ENCODE measurements at places on chromosomes 4 and X.

GRCh38 chr4:153448003-153448731 lies 18.0 kb upstream of the TMEM131L start:
- peak; percentile 30 for DNase-seq

- DNase-seq = no peak
Measured at GRCh38 chr4:93605163-93605562, 223.4 kb upstream of the ATOH1 start.

DNA sequence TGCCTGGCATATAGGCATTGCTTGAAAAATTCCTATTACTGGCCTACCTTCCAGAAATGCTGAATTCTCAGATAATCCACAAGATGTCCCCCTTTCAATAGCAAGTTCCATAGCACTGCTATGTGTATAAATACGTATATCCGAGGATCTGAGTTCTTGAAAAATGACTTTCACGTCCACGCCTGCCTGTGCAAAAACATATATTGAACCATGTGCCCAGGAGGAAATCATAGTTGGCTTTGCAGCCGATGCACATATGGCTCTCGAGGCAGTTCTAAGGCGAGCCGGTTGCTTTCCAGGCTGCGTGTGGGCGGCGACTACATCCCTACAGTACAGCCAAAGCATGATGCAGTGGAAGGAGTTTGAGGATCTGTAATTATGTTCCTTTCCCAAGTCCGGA lies 55.4 kb upstream of the ESX1 start:
- peak; percentile 42 for DNase-seq

GRCh38 chr4:151434183-151434860 lies 25.3 kb downstream of the FHIP1A start:
- DNase-seq = peak; percentile 67

- no peak for DNase-seq
Measured at GRCh38 chrX:150203248-150203645, 159.9 kb upstream of the MAMLD1 start.

DNA sequence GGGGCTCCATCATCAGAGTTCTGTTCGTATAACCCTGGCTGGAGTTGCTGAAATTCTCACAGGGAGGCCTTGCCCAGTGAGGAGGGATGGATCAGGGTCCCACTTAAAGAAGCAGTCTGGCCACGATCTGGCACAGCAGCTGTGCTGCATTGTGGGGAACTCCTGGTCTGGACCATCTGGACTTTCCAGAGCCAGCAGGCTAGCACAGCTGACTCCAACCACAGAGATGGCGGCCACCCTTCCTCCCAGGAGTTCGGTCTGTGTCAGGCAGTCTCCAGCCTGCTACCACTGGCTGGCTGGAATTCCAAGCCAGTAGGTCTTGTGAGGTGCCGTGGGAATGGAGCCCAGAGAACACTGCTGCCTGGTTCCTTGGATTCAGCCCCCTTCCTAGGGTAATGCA lies 62.0 kb downstream of the SLAIN2 start:
- DNase-seq = no peak

- no peak for DNase-seq
Measured at GRCh38 chrX:7318241-7318640, 170.3 kb upstream of the PUDP start.

DNA sequence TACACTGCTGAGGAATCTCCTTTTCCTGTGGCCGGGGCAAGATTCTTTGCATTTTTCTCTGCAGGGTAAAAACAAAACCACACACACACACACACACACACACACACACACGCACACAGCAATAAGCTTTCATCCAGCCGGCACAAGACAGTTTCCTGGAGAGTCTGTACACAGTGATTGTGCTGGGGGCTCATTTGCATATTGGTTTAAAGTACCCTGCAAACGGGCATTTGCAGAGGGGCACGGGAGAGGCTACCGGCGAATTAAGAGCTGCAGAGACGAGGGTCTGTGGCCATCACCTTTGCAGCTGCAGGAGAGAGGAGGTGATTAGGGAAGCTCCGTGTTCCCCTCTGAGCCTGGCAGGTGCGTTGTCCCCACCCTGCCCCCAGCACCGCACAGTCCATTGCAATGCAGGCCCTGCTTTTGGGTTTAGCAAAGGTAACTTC lies 219.9 kb downstream of the SHOX start:
- no peak for DNase-seq

- DNase-seq = no peak
Measured at GRCh38 chrX:21131786-21132185, 242.4 kb upstream of the CNKSR2 start.

- DNase-seq = no peak
Measured at GRCh38 chr4:100059467-100059866, 109.4 kb upstream of the H2AZ1 start.

DNA sequence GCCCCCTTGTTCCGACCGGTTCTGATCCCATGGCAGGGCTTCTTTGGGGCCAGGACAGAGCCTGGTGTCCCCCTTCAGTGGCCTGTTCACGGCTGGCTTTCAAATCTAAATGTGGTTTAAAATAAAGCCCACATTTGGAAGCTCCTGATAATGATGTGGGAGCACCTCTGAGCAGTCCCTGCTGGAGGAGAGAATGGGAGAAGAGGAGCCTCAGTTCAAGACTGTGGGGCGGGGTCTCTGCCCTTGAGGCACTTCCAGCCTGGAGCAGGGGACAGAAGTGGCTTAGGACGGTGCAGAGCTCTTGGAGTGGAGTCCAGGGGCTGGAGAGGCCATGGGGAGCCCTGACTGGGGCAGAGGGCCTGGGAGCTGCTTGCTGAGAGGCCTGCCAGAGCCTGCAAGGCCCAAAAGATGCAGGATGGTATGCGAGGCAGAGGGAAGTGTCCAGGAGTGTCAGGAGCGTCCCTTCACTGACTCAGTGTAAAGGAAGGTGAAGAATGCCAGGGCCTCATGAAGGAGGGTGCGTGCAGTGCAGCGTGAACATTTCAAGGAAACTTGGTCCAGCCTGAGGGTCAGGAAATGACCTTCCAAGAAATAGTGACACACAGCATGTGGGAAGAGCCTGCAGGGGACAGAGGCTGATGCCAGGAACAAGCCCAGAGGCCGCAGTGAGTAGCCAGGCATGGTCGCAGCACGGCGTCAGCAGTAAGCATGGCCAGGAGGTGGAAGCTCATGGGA lies 21.1 kb upstream of the TADA2B start:
- DNase-seq = peak; percentile 99
